ENCODE measurements at places on chromosomes 3 and 15.

GRCh38 chr3:1348547-1348946 is 255.7 kb downstream of the CNTN6 start:
- DNase-seq: peak; percentile 3

- DNase-seq: no peak
These were observed 11.0 kb upstream of the BNC1 start for GRCh38 chr15:83295417-83295816.

DNA sequence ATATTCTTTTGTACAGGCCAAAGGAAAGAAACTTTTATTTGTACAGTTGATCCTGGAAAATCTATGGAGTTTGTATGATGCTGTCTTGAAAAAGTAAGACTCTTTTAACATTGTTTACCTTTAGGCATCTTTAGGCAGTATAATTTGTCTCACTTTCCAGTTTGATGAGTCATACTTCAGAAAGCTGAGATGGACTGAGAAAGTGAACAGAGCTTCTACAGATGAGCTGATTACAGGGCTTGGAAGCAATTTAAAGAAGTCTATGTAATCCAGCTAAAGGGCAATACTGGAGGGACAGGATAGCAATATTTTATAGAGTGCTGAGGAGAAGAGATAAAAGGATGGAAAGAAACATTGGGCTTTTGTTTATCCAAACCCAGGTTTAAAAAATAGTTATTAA is 123.5 kb upstream of the GOLGA6L4 start:
- DNase-seq: peak; percentile 31

DNA sequence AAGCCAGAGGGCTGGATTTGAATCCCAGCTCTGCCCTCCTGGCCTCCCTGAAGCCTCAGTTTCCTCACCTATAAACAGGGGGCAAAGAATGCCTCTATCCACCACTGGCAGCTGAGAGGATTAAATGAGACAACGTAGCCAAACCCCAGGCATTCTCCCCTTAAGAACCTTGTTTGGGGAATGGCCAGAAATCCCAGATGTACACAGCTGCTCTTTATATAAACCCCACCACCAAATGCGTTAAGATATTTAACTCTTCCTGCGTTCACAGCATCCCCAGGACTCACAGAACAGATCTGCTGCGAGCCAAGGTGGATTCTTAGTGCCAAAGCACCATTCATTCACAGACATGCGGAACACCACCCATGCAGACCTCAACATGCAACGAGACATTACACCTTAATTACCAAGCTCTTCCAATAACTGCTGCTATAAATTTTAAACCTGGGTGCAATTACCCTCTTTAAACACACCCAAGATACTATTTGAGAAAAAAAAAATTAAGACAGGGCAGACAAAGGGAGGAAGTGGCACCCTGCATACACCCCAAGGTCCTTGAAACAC is 5.2 kb downstream of the TLE3 start:
- no peak for DNase-seq

DNA sequence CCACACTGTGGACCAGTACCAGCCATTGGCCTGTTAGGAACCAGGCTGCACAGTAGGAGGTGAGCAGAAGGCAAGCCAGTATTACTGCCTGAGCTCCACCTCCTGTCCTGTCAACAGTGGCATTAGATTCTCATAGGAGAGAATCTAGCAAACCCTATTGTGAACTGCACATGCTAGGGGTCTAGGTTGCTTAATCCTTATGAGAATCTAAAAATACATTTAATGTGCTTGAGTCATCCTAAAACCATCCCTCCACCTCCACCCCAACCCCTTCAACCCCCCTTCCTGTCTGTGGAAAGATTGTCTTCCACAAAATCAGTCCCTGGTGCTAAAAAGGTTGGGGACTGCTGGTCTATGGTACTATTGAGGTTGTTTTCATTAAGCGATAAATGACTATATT is 49.3 kb upstream of the KCNAB1 start:
- DNase-seq: peak; percentile 61

DNA sequence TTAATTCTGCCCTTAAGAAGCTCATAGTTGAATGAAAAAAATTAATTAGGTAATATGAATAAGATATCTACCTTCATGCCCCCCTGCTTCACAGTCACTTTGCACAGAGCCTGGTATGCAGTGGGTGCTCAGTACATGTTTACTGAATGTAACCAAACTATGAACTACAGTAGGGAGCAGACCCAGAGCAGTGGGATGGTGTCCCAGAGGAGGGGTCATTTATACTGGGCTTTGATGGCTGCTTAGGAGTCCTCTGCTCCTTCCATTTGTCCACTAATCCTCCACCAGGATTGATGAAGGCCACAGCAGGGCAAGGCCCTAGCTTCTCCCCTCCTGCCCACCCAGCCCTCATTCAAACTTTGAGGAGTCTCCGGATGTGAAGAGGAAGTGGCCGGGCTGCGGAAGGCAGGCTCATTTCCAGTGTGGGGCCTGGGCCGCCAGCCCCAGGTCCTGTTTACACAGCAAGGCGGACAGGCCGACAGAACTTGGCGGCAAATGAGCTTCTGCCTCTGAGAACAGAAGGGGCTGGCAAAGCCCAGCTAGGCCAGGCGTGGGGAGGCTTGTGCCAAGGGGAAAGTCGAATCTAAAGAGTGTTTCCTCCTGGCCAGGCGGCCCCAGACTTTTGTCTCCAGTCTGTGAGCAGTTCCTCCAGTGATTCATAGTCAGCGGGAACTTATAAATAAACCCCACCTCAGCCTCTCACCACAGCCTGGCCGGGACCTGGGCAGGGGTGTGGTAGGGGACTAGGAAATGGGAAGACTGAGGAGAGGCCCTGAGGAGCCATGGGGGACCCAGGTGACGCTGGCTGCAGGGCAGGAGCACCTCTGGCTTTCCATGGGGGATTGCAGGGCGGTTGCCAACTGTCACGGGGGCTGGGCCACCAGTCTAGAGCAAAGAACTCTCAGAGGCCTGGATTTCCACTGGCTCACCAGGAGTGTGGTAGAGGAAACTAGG is 51.6 kb upstream of the LCTL start:
- DNase-seq: peak; percentile 76

DNA sequence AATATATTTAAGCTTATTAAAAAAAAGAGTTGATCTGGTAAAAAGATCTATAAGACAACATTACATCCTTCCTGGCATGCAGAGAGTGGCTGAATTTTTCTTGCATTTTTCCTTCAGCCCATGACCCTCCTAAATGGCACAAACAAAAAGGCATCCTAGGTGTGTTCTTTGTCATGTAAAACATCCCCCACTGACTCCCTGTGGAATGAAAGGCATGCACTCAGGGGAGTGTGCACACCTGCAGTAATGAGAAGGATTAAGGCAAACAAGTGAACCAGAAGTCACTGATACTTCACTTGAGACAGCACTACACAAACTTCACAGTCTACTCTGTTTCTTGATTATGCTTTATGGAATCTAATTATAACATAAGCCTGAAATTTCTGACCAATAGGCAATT is 195.0 kb downstream of the RBMS3 start:
- DNase-seq: no peak

GRCh38 chr3:43148033-43148432 is 42.2 kb upstream of the POMGNT2 start:
- DNase-seq: no peak

- no peak for DNase-seq
These were observed 9.6 kb downstream of the PLA2G4F start for GRCh38 chr15:42146551-42147430.

DNA sequence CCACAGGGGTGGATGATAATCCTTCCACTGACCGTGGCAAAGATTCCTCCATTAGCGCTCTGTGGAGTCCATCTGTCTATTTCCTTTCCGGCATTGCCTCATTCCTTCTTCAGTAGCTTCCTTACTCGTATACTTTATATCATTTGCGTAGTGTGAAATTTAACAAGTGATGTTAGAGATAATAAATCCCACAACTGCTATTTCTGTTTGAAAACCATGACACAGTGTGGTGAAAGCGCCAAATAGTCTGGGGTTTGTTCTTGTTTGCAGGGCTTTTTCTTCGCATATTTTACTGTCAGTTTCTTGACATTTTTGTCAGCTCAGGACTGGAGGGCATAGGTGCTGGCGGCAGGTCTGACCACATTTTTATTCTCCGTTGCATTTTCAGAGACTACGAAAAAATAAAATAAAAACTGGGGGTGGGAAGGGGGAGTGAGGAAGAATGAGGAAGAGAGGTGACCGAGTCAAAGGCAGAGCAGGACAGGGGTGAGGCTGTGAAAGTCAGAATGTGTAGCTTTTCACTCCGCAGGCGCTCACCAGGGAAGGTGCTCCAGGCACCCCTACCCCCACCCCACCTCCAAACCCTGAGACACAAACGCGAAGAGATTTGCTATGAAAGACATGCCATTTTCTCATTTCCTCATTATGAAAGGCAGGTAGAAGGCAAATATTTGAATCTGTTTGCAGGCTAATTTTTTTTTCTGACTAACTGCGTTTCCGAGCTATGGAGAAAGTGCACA is 965.0 kb downstream of the MCTP2 start:
- no peak for DNase-seq

DNA sequence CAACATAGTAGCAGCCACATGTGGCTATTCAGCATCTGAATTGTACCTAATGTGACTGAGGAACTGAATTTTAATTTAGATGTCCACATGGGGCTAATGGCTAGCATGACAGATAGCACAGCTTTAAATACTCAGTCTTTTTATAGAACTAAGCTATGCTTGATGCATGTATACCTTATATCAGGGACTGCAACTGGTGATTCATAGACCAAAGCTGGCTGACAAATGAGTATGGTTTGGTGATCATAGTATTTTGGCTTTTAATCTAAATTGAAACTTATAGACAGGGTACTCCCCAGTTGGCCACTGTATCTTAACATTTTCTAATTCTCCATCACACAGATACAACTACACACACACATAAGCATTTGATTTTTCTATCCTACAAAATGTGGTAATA is 83.6 kb downstream of the IGSF11 start:
- no peak for DNase-seq

DNA sequence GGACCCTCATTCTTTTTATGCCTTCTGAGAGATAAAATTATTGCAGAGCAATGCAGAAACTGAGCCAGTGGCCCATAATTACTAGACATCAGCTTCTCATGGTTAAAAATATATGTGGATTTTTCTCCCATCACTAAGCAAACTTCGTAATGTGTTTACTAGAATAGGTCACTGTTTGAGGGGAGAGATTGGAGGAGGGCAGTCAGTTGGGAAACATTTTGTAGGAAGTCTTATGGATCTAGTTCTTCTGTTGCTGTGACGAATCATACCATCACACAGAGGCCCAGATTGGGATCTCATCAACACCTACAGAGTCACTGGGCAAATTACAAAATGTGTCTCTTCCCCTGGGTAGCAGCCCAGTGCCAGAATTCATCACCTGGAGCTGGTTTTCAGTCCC is 81.4 kb downstream of the PDE8A start:
- no peak for DNase-seq

GRCh38 chr15:74396146-74396438 is 28.6 kb upstream of the CYP11A1 start:
- DNase-seq: no peak

DNA sequence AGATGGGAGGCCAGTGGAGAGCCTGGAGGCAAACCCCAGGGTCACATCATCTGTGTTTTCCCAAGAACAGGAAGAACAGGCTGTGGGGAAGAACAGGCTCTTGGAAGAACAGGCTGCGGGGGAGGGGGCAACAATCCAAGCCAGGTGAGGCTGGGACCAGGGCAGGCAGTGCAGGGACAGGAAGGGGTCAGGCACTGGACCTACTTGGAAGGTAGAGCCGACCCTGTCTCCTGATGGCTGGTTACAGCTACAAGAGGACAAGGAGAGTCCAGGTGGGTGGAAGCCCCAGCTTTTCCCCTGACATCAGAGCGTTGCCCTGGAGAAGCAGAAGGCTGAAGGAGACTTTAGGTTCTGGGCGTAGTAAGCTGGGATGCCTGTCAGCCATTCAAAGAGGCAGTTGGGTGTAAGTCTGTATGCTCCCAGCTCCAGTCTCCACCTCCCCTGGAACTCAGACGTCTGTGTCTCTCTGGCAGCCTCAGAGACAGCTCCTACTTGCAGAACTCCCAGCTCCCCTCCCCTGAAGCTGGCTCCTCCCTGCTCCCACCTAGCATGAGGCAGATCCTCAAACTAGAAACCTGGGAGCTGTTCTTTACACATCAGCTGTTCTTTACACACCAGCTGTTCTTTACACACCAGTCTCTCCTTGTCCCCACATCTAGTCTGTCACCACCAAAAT is 130.9 kb downstream of the DNAJB8 start:
- no peak for DNase-seq

GRCh38 chr3:31399271-31399670 is 133.5 kb upstream of the STT3B start:
- no peak for DNase-seq

- DNase-seq: peak; percentile 53
These were observed 166.0 kb upstream of the EIF1B start for GRCh38 chr3:40143283-40144090.

- DNase-seq: peak; percentile 79
These were observed 16.8 kb upstream of the ESYT3 start for GRCh38 chr3:138417559-138417982.

DNA sequence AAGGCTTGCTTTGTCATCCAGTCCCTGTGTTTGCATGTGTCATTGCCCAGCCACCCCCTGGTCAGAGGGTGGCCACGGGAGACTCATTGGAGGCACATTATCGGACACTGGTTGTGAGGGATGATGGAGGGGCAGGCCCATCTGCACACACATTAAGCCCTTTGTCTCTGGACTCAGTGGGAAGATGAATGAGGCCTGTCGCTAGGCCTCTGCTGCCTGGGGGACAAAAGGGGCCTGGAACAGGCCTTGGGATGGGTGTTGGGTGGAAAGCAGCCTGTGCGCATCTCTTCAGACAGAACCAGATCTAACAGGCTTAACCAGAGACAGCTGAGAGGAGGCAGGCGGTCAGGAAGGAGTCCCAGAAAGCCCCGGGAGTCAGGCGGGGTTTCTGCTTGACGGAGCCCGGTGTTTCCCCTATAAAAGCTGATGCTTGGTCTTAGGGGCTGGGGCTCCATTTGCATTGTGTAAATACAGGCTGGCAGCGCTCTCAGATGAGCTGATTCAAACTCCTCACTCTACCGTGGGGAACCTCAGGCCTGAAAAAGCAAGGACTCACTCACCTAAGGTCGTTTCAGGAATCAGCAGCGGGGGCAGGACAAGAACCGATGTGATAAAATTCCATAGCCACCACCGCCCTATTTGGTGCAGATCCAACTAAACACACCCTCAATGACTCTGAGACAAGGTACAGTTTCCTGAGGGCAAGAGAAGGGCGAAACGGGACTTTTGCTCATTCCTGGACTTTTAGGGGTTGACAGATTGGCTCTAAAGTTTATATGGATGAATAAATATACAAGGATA is 17.1 kb upstream of the SKIC8 start:
- DNase-seq: peak; percentile 17

- peak; percentile 34 for DNase-seq
These were observed 72.7 kb downstream of the GSK3B start for GRCh38 chr3:120021523-120021922.

DNA sequence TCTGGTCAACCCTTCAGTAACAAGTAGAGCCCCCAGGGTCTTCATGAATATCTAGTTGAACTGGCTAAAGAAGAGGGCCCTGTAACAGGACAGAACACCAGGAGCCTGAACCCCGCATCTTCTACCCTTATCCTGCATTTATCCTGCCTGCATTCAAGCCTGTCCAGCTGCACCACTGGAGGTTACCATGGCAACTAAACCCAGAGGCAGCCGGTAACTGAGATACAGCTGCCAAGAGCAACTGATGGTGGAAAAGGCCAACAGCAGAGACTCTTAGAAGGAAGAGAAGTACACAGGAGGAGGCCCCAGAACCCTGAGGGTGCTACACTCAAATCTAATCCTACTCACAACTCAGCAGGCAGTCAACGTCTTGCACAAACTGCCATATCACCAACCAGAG is 3.7 kb upstream of the PRKAR2A start:
- DNase-seq: no peak

Measured in fibroblast of skin of right biceps (primary cell).